ENCODE measurements at places on chromosomes 2 and 18.

DNA sequence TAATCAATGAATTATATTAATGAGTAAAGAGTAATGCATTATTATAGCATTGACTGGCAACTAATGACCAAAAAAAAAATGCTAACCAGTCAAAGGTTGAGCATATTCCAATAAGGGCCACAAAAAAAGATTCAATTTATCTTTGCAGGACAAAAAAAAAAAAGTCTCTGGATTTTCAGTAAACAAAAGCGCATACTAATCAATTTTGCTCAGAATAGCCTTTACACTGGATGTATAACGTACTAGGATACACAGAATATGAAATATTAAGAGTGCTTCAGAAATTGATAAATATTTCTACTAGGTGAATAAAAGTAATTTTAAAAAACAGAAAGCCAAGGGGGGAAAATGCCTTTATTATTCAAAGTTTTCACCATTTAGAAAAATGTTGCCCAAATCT, 74.4 kb downstream of the NBAS start:
- DNase-seq: no peak

- no peak for DNase-seq
These were observed 571 bp downstream of the YWHAQ start for GRCh38 chr2:9630117-9630735.

DNA sequence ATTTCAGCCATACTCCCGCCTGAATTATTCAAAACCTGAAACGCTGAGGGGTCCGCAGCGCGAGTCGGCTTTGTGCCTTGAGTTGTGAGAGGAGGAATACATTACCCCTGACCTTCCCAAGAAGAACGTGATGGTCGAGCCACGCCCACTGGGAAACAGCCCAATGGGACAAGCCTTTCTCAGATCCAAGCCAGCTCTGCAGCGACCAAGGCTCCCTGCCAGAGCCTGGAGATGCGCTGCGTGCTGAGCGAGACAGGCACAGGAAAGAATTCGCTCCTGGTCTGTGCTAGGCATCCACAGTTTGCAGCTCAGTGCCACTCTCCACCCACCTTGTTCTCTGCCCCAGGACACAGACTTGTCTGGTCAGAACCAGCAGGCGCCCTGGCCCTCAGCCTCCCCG, 74.1 kb upstream of the GLI2 start:
- no peak for DNase-seq

DNA sequence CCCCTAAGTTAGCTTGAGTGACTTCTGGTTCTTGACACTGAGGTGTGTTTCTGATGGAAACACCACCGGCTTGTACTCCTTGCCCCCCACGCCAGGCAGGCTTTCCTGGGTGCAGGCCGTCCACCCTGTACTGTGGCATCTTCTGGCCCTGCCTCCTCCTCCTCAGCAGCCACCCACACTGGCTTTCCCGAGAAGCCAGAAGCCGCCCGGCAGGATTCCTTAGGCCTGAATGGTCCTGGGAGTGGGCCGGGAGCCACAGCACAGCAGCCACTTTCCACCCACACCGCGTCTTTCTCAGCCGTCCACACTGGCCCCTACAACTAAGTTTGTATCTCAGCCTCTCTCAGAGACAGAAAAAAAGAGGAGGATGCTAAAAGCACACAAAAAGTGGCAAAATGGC, 2.1 kb upstream of the HSBP1L1 start:
- DNase-seq: no peak

DNA sequence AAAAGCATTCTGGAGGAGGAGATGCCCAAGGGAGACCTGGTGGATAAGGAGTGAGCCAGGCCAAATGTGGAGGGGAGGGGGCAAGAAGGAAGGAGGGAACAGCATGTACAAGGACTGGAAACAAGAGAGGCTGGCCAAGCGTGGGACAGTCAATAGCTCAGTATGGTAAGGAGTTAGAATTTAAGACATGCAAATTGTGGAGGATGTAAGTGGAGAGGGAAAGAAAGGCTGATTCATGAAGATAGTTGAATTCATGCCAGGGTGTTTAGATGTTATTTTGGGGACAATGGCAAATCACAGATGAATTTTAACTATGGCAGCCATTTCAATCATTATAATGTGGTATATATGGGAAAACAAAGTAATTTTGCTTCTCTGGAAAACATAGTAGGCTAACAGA, 462.3 kb downstream of the MEIS1 start:
- no peak for DNase-seq

DNA sequence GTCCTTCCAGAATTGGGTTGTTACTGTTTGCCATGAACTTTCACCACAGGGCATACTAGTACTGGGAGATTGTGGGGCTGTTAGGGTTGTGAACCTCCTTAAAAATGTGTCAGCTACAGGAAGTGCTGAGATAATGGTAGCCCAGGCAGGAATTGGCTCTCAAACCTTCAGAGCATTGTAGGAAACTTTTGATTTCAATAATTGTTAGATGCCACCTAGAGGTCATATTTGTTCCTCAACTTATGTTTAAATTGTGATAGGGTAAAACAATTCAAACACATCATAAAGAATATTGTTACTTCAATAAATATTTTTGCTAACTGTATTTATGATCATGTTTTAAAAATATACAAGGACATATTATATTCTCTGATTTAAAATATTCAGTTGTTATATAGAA, 594.6 kb downstream of the ADCYAP1 start:
- no peak for DNase-seq

- no peak for DNase-seq
These were observed 986.7 kb upstream of the CDH2 start for GRCh38 chr18:29163596-29163995.

- DNase-seq: no peak
These were observed 352.7 kb upstream of the CDH2 start for GRCh38 chr18:28529644-28530043.

GRCh38 chr2:289362-290089, 1.6 kb upstream of the ALKAL2 start:
- no peak for DNase-seq

GRCh38 chr2:120503793-120504571, 158.0 kb downstream of the INHBB start:
- no peak for DNase-seq

DNA sequence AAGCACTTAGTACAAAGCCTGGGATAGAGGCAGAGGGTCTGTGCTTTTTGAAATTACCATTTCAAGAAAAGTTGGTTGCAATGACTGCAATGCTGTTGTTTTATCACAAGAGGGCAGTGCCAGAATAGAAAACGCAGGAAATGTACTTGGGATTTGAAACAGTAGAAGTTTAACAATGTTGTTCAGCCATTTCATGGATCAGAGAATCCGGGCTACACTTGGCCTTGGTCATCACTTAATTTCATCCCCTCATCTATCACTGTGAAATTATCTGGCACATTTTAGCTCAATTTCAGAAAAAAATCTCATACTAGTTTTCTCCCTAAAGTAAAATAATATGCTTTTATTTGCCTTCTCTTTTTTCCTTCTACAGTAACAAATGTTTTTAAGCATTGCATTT, 70.8 kb downstream of the RAPGEF4 start:
- peak; percentile 53 for DNase-seq

DNA sequence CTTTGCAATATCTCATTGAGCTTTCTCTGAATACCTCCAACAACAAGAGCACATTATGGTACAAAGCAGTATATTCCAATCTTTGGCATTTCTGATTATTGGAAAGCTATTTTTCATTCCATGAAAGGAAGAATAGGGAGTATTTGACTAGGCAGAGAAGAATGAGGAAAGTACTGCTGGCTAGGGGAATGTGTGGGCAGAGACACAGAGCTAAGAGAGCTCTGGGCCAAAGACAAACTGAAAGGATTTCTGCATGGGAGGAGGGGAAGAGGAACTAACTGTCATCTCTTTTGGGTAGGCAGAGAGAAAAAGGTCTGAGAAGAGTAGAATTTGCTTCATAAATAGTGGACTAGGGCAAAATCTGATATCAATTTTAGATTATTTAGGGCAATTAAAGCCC, 150.8 kb downstream of the CCDC85A start:
- no peak for DNase-seq

DNA sequence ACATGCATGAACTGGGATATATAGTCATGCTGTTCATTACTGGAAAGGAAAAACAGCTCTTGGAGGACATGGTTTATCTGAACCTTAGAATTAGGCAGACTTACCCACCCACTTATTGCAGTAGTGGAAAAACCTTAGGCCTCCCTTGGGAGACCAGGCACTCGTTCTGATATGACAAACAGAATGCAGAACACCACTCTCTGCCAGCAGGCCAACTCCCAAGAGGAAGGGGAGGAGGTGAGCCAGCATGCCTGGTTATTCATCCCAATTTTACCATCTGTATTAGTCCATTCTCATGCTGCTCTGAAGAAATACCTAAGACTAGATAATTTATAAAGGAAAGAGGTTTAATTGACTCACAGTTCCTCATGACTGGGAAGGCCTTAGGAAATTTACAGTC, 17.5 kb downstream of the C18orf63 start:
- DNase-seq: no peak

GRCh38 chr2:16034151-16034974, 94.0 kb downstream of the MYCN start:
- DNase-seq: no peak

DNA sequence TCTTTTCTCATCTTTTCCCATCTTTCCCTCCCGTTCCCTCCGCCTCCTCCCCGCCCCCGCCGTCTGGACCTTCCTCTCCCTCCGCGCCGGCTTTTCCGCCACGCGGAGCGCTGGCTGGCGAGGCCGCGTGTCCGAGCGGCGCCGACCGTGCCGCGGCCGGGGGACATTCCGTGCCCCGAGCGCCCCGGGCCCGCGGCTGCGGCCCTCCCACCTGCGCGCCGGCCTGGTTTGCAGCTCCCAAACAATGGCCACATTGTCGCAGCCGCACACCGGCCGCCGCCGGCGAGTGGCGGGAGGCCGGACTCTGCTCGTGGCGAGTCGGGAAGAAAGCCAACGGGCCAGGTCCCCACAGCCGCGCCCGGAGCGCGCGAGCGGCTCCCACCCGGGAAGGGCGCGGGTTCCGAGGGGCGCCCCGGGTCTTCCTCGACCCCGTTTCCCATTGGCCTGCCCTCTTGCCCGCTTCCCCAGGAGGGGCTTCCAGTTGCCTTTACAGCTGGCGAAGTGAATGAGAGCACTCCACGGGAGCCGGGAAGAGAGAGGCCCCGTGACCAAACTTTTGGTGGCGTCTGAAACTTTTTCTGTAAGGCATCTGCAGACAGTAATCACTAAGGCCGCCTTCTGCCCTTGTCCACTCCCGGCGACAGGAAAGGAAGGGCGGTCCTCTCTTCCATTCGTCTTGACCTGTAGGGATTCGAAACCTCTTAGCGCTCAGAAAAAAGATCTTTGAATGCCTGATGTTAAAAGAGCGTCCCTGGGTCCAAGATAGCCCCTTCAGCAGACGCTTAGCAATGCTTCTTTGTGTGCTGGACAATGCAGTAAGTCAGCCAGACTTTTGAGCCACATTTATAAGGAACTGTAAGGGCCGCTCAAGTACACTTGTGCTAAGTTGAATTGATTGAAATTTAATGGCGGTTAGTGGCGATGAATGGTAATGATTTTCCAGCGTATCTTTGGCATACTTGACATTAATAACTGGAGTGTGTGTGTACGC, 6.2 kb downstream of the GLI2 start:
- DNase-seq: no peak

GRCh38 chr2:198383392-198383791, 579.0 kb downstream of the PLCL1 start:
- DNase-seq: no peak

DNA sequence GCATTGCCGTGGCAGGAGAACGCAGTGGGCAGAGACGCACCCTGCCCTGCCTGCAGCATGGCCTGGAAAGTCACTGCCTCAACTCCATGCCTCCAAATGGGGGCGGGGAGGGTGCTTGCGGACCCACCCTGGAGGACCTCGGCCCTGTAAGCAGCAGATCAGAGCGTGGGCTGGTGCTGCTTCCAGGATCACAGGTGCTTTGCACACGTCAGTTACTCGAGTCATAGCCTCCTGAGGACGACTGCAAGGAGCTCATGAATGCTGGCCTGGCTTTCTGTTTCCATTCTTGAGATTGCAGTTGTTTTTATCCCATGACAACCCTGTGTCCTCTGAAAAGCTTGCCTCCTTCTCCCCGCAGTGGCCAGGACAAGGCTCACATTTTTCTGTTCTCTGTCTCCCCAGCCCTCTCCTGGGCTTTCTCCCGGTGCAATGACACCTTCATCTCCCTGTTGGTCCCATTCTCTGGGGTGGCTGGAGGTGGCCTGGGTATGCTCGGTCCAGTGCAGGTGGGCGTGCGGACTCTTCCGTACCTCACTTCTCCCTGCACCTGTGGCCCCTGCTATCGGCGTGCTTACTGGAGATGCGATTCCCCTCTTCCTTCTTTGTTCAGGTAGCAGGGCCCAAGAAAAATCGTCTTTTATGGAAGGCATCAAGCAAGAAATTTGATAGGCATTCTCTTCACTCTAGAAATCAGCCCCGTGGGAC, 208.0 kb downstream of the GBX2 start:
- DNase-seq: no peak

DNA sequence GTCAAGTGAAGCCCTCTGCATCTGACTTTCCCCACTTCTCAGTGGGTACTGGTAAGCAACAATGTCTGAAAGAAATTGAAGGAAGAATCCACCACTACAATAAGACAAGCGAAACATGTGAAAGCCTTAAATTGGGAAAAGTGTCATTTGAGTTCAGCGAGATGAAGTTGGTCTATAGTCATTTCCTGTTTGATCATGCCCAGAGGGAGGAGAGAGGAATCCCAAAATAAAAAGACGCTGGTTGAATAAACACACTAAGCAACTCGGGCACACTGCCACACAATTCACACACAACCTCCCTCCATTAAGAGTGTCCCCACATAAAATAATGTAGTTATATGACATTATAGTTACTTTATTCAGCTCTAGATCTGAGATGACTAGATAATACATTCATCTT, 166.1 kb downstream of the CBLN2 start:
- no peak for DNase-seq

DNA sequence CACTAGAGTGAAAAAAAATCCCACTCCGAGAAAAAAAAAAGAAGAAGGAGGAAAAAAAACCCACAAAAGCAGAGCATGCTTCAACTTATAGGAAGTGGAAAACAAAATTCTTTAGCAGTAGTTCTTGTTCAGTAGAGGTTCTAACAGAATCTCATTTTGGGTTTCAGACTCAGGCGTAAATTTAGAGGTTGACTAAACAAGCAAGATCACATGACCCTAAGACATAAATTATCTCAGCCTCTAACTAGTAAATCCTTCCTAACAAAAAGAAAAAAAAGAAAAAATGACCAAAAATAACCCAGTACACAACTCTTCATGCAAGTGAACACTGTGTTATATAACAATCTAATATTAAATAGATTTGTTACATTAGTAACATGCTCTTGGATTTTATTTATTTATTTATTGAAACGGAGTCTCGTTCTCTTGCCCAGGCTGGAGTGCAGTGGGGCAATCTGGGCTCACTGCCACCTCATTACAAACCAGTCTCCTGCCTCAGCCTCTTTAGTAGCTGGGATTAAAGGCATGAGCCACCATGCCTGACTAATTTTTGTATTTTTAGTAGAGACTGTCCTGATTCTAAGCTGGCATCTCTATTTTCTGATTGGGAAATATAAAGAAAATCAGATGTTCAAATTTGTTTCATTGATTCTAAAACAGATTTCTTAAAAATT, 35.4 kb downstream of the PPP4R3B start:
- no peak for DNase-seq

DNA sequence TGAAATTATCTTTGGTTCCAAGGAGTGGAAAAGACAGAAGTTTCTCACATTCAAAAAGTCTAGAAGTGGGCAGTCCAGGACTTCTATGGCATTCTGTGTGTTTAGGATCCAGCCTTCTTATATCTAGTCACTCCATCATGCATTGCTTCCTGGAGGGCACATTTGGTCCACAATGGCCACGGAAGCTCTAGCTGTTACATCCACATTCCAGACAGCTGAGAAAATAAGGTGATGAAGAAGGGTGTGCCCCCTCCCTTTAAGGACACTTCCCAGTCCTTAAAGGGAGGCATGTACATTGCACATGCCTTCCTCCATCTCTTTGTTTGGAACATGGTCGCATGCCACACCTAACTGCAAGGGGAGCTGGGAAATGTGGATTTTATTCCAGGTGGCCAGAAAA, 59.9 kb upstream of the BZW1 start:
- no peak for DNase-seq

Measured in astrocyte of the cerebellum (primary cell).